ENCODE measurements at places on chromosomes 4 and X.

GRCh38 chr4:5165420-5166369 is 114.4 kb downstream of the STK32B start:
- no peak for DNase-seq

- DNase-seq = no peak
Measured at GRCh38 chr4:69376450-69376849, 96.2 kb downstream of the UGT2B28 start.

GRCh38 chr4:1644891-1645657 is 39.0 kb downstream of the FAM53A start:
- DNase-seq = no peak

GRCh38 chrX:40096395-40097091 is 1.2 kb downstream of the BCOR start:
- no peak for DNase-seq

- DNase-seq = no peak
Measured at GRCh38 chrX:12052109-12052508, 86.2 kb upstream of the FRMPD4 start.

GRCh38 chr4:98919996-98920395 is 8.9 kb downstream of the EIF4E start:
- DNase-seq = no peak

- no peak for DNase-seq
Measured at GRCh38 chrX:11193035-11193469, 81.9 kb downstream of the HCCS start.

DNA sequence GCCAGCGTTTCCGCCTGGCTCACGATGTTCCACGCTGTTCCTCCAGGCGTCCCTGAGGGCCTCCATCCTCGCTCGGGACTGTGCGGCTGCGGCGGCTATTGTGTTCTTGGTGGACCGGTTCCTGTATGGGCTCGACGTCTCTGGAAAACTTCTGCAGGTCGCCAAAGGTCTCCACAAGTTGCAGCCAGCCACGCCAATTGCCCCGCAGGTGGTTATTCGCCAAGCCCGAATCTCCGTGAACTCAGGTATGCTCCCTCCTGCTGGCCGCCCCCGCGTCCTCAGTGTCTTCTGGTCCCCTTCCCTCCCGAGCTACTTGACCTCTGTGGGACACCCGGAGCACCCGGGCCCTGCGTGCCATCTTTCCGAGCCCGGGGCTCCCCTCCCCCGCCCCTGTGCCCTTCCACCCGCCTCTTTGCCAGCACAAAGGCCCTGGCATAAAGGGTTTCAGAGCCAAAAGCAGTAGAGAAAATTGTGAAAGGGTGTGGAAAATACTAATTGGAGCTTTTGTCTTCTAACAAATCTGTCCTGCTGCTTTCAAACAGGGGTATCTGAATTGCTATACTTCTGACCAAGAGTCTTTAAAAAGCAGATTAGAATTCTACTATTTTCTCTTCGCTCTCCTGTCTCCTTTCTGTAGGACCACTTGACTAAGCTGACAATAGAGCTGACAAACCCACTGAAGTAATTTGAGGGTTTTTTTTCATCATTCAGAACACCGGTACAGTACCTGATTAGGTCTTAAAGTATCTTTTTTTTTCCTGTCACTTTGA is 104.0 kb downstream of the NEUROG2 start:
- no peak for DNase-seq

GRCh38 chr4:10054571-10055041 is 33.3 kb upstream of the SLC2A9 start:
- no peak for DNase-seq

GRCh38 chr4:41136456-41136855 is 77.9 kb downstream of the APBB2 start:
- no peak for DNase-seq

DNA sequence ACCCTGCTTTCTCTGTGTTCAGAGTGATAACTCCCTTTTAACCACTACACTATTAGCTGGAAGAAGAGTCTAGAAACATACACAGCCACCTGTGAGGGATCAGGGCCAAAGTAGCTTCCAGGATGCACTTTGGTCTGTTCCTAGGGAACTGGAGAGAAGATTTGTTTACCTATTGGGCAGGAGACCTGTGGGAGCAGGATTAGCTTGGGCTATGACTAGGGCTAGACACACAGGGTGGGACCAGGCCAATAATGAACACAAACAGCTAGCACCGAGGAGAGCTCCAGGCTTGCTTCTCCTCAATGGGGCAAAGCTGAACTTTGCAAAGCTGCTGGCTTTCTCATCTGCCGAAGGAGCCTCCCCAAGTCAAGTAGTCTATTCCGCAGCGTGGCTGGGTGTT is 24.4 kb upstream of the MAP7D3 start:
- no peak for DNase-seq

DNA sequence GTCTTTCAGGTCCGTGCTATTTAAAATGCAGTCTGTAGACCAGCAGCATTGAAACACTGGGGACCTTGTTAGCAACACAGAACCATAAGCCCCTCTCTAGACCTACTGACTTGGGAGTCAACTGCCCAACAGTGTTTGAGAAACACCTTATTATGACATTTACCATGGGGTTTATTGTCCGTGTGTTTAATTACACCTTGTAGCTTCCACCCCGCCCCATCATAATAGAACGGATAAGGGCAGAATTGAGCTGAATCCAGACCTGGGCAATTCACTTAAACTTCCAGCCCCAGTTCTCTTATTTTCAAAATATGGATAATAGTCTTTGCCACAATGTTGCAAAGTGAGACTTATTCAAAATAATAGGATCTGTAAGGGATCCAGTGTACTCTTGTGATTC is 30.6 kb upstream of the CLNK start:
- DNase-seq = no peak

DNA sequence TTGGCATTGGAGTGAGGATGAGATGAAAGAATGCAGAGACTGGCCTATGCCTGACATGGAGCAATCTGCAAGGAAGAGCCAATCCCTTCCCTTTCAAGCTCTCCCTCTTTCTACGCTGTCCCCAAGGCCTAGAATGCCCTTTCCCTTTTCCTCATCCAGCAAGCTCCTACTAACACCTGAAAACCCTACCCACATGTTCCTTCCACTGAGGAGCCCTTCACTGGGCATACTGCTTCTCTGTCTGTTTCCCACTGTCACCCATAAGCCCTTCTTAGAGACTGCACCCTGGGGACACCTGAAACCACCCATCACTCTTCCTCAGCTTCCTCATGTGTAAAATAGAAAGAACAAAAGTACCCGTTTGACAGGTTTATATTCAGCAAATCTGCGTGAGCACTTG is 249.6 kb upstream of the PSAPL1 start:
- no peak for DNase-seq

DNA sequence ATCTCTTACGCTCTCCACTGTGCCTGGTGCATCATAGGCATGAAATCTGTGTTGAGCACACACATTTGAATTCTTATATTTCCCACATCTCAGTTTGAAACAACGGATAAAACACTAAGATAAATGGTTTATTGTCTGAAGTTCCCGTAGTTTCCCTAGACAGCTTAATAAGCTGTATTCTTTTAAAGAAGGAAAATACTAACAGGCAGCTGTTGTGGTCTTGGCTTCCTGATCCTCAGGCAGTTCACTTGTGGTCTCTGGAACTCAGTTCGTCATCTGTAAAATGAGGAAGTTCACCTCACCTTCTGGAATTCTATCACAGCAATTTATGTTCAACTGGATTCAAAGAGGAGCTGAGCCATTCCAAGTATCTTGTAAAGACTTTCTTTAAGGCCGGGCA is 1805.6 kb upstream of the TENM3 start:
- DNase-seq = no peak

DNA sequence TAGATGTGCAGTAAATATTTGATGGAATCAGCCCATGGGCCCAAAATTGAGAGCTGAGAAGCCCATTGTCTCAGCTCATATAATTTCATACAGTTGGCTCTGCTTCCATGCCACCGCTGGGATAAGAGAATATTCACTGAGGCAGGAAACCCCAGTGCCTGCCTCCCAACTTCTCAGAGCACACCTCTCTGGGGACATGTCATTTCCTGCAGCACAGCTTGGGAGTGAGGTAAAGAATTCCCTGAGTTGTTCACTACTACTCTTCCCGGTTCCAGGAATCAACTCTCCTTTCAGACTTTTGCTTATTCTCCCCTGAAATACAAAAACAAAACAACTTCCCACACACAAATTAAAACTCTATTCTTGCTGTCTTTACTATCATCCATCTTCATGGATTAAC is 389.3 kb downstream of the MAPK10 start:
- no peak for DNase-seq

DNA sequence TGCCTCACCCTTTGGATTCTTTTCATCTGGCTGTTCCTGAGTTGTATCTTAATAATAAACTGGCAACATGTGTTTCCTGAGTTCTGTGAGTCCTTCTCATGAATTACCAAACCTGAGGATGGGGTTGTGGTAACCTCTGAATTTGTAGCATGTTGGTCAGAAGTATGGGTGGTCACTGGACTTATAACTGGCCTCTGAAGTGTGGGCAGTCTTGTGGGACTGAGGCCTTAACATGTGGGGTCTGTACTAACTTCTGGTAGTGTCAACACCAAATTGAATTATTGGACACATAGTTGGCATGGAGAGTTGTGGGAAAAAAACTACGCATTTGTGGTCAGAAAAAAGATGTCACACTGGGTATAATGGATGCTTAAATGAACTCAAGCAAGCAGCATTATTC is 45.0 kb upstream of the TNIP3 start:
- no peak for DNase-seq

- DNase-seq = no peak
Measured at GRCh38 chr4:61225656-61226055, 25.5 kb downstream of the ADGRL3 start.

DNA sequence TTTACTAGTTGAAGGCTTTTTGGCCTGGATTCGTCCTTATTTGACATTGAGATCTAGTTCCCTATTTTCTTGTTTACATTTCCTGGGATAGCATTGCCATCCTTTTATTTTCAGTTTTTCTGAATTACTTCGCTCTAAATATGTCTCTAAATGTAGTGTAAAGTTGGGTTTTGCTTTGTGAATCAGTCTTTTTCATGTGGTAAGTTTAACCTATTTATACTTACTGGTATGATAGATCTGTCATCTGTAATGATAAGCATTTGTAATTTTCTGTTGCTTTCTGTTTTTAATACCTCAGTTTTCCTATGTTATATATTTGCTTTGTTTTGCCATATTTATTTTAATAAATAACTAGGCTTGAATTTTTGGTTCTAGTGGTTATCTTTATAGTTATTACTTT is 6.7 kb downstream of the PDK3 start:
- DNase-seq = no peak

DNA sequence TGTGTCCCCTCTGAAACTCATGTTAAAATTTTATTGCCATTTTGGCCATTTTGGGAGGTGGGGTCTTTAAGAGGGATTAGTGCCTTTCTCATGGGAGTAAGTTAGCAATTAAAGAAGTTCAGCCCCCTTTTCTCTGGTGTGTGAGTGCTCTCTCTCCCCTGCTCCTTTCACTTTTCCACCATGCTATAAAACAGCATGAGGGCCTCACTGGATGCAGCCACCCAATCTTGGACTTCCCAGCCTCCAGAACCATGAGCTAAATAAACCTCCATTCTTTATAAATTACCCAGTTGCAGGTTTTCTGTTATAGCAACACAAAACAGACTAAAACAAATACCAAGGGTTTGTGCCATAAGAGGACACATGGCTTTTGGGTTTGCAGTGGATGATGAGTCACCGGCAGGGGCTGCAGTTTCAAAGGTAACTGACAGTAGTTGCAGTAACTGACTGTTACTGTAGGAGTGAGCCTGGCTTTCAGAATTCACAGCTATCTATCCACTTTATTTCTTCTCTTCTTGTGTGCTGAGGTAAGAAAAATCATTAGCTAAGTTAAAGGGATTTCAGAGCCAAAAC is 121.5 kb downstream of the PPEF1 start:
- no peak for DNase-seq

GRCh38 chrX:104319346-104319745 is 64.6 kb upstream of the ESX1 start:
- no peak for DNase-seq

DNA sequence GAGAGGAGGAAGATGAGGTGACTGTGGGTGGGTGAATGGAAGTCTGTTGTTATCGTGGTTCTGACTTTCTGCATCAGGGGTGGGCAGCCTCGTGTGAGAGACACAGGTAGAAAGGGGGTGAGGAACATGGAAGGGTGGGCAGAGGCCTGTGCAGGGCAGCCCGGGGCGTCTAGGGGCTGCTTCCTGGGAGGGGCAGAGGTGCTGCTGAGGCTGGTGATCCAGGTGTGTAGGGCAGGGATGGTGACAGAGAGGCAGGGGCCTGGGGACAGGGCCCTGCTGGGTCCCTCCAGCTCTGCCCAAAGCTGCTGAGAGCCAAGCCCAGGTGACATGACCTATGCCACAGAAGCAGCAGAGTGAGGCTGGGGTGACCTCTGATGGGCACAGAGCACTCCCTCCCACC is 89.7 kb upstream of the C4orf50 start:
- no peak for DNase-seq

GRCh38 chrX:10631416-10632145 is 11.2 kb upstream of the MID1 start:
- no peak for DNase-seq

- DNase-seq = no peak
Measured at GRCh38 chrX:68419975-68420374, 13.3 kb downstream of the OPHN1 start.

GRCh38 chr4:81905971-81906370 is 434.3 kb upstream of the RASGEF1B start:
- DNase-seq = no peak

DNA sequence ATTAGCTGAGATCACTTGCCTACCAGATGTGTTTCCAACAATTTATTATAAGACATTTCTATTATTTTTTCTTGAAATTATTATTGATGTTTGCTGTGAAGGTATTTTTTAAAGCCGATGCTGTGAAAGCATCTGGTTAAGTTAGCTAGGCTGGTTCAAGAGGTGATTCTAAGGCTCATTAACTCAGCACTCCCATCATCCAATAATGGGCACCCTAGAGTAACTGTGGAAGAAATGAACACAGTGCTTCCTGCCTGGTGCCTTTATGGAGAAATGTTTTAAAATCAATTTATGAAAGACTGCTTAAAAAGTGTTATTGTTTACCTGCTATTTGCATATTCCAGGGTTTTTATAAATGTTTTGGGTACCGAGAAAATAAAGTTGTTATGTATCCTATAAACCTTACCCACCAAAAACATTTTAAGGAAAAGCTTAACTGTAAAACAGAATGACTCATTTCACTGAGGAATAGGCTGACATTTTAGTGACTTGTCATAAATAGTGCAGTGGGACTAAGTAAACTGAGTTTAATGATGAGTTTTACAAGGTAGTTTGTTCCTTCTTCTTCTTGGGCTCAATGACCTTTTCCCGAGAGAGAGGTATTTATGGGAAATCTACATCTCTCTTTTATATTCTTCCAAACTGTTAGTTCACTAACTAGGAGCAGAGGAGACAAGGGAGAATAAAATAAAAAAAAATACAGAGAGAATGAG is 310.0 kb upstream of the AADAT start:
- no peak for DNase-seq

- no peak for DNase-seq
Measured at GRCh38 chr4:163587867-163588266, 93.4 kb downstream of the TMA16 start.

Data from NCI-H446 treated with DMSO at 0.1 percent for 48 hours (cell line).